ENCODE measurements at places on chromosomes 3 and 15.

DNA sequence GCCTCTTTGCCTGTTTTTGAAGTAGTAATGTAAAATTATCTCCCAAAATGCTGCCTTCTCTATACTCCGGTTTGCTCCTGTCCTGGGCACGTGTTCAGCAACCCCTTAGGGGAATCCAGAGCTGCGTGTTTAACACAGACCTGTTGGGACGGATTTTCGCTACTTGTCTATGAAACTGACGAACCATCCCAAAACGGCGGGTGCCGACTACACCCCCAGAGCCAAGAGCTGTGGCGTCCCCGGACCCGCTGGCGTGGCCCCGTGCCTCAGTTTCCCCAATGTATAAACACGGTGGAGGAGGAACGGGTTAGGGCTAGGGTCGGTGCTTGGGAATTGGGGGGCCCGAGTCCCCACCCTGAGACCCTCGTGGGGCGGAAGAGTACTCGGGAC is 473 bp downstream of the FHIT start:
- no peak for DNase-seq

- DNase-seq, result no peak
Measured at GRCh38 chr3:192772240-192772894, 45.0 kb upstream of the FGF12 start.

GRCh38 chr3:4977001-4977852 is 2.0 kb upstream of the BHLHE40 start:
- no peak for DNase-seq

DNA sequence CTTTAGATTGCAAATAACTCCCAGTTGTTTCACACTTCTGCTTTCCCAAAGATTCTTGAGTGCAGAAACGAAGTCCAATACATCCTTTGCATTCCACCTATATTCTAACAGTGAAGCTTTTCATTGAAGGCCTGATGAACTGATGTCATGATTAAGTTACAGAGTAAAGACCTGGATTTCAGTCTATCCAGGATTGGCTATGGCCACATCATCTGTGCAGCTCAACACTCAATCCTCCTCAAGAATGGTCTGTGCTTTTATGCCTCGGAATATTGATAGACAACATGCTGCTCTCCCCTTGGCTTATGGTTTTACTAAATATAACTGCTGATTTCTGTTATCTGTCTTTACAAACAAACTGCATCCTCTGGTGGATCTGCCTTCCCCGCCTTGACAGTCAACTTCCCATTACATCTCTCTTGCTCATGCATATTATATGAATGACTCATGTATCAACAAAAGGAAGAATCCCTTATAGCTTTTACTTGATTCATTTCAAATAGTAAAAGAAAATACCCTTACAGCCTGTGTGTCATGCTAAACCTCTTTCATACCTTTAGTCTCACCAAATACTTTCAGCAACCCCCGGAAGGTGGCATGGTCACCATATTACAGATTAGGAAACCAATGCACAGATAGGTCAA is 59.5 kb downstream of the SCN11A start:
- DNase-seq, result no peak

- no peak for DNase-seq
Measured at GRCh38 chr3:44329946-44330345, 8.6 kb upstream of the TCAIM start.

DNA sequence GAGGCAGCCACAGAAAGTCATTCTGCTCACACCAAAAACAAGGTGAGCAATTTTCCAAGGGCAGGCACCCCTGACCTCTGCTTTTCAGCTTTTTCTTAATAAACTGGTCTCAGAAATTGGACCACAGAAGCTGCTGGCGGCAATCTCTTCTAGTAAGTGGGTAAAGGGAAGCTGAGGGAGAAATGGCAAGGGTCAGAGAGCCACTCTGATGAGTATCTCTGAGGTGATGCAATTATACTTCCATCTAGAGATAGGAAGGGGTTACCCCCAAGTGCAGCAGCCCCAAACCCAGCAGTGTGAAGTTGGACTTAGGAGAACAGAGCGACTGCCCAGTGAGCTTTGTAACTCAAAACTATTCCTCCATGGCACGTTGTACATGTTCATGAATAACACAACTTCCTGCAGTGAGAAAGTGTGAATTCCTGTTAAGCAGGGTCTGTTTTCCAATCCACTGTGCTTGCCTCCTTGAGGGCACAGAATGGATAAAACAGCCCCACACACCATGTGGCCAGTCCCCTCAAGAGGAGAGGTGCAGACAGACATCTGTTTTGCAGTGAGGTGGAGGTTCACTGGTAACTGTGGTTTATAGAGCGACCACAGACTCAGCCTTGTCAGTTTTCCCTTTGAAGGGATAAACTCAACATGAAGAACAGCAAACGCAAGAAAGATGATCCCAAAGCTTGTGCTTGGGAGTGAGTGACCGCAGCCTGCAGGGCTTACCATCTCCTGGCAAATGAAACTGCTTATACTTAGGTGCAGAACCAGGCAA is 683.4 kb upstream of the CFAP20DC start:
- no peak for DNase-seq

DNA sequence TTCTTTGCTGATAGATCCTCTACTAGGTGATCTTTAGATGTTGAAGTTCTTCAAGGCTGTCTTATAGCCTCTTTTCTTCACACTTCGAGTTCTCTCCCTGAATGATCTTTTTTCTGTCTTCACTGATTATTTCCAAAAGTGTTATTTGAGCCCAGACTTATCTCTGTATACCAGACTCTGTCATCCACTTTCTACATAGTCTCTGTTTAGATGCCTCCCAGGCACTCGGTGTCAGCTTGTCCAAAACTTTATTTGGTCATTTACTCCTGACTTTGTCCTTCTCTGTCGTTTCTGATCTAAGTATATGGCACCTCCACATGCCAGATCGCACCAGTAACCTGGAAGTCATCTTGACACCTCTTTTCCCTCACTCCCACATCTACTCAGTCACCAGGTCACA is 27.6 kb downstream of the KLHL18 start:
- no peak for DNase-seq

DNA sequence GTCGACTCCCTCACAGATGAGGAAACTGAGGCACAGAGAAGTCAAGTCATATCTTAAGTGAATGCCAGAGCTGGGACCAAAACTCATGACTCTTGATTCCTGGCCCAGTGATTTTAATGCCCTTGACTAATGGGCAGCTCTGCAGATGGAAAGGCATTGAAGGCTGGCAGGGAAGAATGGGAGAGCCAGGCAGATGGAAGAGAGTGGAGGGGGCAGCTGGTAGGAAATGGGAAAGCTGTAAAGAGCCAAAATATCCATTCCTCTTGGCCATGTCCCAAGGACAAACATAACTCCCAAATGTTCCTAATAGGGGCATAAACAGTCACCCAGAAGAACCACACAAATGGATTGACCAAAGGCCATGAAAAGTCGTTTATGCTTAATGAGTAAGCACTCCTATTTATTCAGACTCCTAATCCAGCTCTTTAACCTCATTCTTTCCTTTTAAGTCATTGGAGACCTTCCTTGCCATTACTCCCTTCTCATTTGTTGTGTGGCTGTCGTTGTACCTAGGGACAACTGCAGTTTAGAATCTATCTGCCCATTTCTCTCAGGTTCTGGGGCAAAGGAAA is 330.5 kb upstream of the ROPN1 start:
- DNase-seq, result no peak

DNA sequence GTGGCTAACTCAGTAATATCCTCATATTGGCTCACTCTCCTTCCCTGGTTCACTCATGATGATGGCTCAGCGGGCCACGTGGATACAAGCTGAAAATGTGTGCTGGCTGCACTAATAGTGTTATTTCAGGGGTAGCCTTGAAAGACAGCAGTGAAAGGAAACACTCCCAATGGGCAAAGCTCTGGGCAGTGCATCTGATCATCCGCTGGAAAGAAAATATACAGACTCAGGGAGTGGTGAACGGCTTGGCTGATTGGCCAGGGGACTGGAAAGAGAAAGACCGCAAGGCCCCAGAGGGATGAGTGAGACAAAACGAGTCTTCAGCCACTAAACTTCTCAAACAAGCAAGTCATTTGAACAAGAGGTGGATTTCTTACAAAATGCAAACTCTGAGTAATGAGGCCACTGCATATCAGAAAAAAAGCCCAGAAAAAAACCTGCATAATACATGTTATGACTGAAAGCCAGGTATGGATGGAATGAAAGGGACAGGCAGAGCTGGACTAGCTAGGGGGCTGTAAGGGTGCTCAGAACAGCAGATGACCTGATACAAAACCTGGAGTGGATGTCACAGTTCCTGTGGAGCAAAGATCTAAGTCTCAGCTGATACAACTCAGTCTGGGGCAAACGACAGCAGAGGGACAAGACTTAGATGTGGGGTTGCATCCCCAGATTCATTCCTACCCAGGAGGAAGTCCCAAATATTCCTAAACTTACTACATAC is 33.3 kb downstream of the CMTM6 start:
- no peak for DNase-seq

GRCh38 chr3:8857720-8858367 is 88.4 kb upstream of the OXTR start:
- no peak for DNase-seq

- no peak for DNase-seq
Measured at GRCh38 chr15:48017747-48018146, 103.0 kb upstream of the SLC24A5 start.

DNA sequence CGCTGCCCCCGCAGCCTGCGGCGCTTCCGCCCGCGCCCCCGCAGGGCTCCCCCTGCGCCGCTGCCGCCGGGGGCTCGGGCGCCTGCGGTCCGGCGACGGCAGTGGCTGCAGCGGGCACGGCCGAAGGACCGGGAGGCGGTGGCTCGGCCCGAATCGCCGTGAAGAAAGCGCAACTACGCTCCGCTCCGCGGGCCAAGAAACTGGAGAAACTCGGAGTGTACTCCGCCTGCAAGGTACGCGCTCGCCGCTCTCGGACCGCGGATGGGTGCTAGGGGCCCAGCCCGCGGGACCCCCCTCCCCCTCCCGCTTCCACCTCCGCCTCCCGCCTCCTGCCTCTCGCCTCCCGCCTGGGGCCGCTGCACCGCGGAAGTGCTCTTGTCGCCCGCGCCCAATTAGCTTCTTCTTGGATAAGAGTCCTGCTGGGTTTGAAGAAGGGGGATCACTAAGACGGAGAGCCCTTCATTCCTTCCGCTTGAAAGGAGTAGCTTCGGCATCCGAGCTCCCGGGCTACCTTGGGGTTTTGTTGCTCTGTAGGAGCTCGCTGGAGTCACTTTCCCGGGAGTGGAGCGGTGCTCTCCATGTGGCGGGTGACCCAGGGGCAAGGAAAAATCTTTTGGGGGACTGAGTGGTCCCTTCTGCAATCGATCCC is 426 bp downstream of the KAT2B start:
- DNase-seq, result no peak

GRCh38 chr3:10822055-10822454 is 6.0 kb downstream of the SLC6A11 start:
- no peak for DNase-seq

DNA sequence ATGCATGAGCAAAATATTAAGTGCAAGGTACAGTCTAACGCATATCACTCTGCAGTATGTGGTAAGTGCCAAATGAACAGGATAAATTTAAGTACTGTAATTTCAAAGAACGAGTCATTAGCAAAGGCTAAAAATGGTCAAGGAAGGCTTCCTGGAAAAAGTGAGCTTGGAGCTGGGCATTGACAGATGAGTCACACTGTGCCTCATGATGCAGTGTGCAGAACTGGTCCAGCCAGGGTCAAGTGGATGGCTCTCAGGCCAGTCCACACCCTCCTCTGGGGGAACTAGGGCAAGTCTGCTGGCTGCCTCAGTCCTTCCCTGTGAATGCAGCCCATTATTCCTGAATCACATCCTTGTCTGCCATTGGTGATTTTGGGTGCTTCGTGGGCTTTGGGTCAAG is 76.3 kb downstream of the CACNA1D start:
- no peak for DNase-seq

- DNase-seq, result no peak
Measured at GRCh38 chr3:99713440-99713839, 75.0 kb downstream of the COL8A1 start.

- DNase-seq, result peak; percentile 46
Measured at GRCh38 chr3:186821429-186822387, 15.4 kb upstream of the RFC4 start.

DNA sequence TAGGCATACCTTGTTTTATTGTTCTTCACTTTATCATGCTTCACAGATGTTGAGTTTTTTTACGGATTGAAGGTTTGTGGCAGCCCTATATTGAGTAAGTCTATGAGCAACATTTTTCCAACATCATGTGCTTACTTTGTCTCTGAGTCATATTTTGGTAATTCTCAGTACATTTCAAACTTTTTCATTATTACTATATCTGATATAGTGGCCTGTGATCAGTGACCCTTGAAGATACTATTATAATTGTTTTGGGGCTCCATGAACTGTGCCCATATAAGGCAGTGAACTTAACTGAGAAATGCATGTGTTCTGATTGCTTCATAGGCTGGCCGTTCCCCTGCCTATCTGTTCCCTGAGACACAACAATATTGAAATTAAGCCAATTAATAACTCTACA is 42.8 kb upstream of the NSMCE3 start:
- DNase-seq, result peak; percentile 34

DNA sequence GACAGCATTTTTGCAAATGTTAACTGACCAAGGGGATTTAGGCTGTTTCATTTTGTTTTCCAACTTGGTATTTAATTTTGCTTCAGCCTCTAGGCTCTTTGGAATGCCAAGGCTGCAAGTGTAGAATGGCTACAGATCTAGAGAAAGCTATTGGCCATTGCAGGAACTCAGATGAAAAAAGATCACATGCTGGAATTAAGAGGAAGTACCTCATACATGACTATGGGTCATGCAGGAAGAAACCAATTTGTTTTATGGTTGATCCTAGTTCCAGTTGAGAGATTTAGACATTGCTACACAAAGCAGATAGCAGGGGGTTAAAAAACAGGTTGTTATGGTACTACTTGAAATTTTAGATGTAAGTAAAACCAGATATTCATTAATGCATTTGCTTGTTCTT is 12.7 kb upstream of the CLDN16 start:
- no peak for DNase-seq

DNA sequence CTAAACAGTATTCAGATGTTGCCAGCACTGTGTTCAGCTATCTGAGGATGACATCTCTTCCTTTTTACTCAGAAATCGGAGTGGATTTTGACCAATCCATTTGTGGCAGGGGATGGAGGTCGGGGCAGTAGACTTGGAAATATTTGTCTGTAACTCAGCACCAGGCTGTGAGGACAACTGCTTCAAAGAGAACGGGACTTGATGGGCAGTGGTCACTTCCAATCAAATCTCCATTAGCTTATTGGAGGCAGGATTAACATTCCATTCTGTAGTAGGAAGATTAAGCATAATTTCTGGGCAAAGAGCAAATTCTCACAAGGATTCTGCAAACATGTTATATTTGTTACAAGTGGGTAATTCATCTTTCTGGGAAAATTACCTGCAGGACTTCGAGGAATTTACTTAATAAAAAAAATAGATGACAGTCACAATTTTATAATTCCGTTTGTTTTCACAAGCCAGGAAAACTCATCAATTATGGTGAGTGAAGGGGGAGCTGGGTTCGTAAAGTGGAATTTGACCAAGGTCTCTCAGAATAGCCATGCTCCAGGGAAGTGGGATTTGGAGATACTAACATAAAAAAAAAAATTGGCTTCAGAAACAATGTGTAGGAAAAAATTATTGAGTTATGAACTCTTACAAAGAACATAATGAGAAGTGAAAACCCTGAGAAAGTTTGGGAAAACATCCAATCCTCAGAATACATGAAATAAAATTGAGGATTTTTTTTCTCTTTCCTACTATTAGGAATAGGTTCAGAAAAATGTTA is 18.1 kb downstream of the CRABP1 start:
- no peak for DNase-seq

Measured in astrocyte of the cerebellum (primary cell).